ENCODE measurements at places on chromosomes 1 and 21.

DNA sequence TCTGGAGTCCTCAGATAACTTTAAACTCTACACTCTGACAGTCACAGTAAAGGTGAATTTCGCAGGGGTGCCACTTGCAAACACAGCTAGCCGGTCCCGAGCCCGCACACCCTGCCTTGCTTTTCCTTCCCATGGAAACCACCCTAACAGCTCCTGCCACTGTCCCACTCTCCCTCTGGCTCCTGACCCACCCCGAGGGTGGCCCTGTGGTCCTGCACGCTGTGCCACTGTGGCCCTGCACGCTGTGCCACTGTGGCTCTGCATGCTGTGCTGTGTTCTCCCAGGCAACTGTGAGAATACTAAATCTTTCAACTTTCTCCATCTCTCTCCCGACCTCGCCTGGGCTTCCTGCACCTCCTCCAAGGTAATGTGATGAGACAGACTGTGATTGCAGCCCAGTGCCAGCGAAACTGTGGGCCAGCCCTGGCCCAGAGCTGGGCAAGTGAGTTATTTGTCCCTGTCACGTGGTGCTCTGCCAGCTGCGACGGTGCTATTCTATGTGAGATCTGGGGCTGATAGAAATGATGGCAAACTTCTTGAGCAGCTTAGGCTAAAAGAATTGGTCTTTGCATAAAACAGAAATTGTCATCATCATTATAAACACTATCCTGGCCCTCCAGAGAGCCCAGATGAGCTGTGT, 63.4 kb upstream of the TARBP1 start:
- DNase-seq, result no peak

DNA sequence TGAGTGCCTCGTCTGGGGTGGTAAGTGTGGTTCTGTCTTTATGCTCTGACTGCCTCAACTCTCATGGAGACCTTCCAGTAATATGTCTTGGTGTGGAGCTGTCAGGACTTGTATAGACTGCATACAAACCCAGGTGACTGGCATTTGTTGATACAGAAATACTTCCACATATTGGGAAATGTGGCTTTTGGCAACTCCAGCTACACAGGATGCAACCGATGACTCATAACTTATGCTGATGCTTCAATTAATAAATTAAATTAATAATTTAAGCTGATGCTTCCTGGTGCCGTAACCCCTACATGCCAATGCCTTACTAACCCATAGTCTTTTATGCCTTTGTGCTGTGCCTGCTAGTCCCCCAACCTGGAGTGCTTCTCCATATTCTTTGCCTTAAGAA, 72.3 kb upstream of the ARTN start:
- DNase-seq, result no peak

- no peak for DNase-seq
These were observed 13.6 kb downstream of the AGMAT start for GRCh38 chr1:15571266-15571665.

GRCh38 chr1:221045842-221046831, 166.9 kb downstream of the HLX start:
- no peak for DNase-seq

GRCh38 chr1:45989249-45989648, 143.2 kb downstream of the PIK3R3 start:
- no peak for DNase-seq

GRCh38 chr1:1899967-1900327, 9.1 kb upstream of the GNB1 start:
- DNase-seq, result no peak

GRCh38 chr21:45551316-45551715, 9.1 kb upstream of the SLC19A1 start:
- DNase-seq, result peak; percentile 46

GRCh38 chr1:115347282-115347681, 9.2 kb upstream of the NGF start:
- no peak for DNase-seq

- peak; percentile 94 for DNase-seq
These were observed at the start of gene RABGAP1L for GRCh38 chr1:174159252-174160108. Gene RABGAP1L, plus strand, starts transcription at chr1:174159520.

GRCh38 chr21:31233711-31234110, 110.3 kb downstream of the TIAM1 start:
- DNase-seq, result no peak

DNA sequence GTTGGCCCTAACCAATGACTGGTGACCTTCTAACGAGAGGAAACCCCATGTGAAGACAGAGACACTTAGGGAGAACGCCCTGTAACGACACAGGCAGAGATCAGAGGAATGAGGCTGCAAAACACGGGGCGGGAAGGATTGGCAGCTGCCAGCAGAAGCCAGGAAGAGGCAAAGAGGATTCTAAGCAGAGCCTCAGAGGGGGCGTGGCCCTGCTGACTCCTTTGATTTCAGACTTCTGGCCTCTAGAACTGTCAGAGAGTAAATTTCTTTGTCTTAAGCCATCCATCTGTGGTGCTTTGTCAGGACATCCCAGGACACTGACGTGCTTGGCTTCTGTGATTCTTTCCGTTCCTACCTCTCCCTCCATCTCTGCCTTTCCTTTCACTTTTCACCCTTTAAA, 79.3 kb downstream of the SH3BGR start:
- no peak for DNase-seq

DNA sequence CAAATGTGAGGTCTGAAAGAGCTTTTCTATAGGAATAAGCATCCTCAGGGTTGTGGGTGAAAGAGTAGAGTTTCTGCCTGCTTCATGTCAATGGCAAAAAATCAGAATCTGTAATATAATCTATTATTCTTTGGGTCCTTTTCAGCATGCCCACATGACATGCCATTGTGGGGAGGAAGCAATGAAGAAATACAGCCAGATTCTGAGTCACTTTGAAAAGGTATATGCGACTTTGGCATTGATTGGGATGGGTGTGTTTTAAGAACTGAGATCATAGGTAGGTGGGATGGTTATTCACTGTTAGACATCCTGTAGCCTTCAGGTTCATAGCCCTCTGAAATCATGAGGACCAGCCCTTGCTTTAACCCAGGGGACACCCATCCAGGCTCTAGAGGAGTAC, 1.8 kb downstream of the IL20 start:
- no peak for DNase-seq

DNA sequence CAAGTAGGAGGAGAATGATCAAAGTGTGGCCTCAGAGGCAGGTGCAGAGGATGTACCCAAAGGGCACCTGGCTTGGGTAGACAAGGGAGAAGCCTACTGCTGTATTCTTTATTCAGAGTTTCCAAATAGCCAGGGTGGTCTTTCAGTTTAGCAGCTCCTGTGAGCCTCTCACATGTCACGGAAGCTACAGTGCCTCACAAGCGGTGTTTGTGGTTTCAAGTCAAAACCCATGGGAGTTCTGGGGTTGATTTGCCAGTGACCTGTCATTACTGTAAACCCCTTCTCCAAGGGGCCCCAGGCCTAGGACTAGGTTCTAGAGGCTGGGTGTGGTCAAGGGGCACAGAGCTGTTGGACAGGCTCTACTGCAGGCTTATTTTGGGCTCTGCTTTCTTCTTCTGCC, 10.2 kb upstream of the IL10 start:
- DNase-seq, result no peak

GRCh38 chr1:73205294-73205973, 923.1 kb upstream of the NEGR1 start:
- no peak for DNase-seq

GRCh38 chr1:205545991-205546390, 41.5 kb downstream of the CDK18 start:
- no peak for DNase-seq

GRCh38 chr1:114286179-114286578, 132.5 kb upstream of the SYT6 start:
- DNase-seq, result no peak

DNA sequence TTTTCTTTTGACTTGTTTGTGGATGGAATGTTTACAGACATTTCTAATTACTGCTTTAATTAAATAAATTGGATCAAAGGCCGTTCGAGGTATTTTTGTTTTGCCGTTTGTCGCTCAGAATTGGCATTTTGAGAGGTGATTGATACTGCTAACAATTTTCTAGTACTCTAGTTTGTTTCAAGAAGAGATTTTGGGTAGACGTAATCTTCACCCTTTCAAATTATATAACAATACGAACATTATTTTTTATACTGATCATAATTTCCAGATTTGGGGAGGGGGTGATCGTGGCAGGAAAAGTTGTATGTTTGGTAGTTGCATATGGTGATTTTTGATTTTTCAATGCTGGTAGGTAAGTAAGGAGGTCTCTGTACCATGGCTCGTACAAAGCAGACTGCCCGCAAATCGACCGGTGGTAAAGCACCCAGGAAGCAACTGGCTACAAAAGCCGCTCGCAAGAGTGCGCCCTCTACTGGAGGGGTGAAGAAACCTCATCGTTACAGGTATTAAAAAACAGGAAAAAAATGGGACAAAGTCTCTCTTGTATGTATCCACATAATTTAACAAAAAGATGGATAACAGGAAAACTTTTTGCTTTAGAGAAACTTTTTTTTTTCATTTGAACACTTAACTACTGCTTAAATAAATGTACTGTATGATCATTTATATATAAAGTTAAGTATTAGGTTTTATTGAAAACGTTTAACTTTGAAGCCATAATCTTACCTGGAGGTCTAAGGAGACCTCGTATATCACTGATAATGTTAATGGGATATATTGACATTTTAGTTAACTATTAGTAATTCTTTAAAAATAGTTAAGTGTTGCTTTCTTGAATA, 1.7 kb downstream of the H3-3A start:
- no peak for DNase-seq

- DNase-seq, result peak; percentile 54
These were observed at the start of gene SPSB1 for GRCh38 chr1:9292361-9293240. Gene SPSB1, plus strand, starts transcription at chr1:9292894. Its CDS starts 62,998 bp downstream, at chr1:9355892.

DNA sequence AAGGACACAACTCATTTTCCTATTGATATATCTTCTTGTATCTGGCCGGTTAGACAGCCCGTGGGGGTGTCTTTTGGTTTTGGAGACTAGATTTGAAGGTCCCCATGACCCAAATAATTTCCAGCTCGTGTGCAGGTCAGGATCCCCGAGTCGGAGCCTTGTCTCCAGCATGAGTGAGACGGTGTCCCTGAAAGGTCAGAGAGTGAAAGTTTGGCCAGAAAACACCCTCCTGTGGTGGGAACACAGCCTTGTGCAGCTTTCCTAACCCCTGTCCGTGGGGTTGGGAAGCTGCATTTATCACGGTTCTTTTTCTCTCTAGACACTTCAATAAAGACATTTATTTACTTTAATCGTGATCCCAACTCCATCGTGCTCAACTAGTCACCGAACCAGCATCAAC, 17.6 kb downstream of the COQ8A start:
- DNase-seq, result no peak

- no peak for DNase-seq
These were observed 3.4 kb upstream of the CDCP2 start for GRCh38 chr1:54156201-54156600.

DNA sequence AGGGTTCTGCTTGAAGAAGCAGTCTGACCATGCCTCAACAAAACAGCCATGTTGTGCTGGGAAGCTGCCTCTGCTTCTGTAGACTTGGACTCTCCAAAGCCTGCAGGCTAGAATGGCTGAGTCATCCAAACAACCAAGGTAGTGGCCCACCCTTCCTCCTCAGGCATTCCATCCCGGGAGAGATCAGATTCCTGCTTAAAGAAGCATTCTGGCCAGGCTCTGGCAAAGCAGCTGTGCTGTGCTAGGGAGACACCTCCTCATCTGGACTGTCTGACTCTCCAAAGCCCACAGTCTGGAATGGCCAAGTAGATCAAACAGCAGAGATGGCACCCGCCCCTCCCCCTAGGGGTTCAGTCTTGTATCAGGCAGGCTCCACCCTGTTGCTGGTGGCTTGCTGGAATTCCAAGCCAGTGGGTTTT, 38.3 kb upstream of the F3 start:
- DNase-seq, result no peak

GRCh38 chr1:222794656-222795474, 20.0 kb upstream of the DISP1 start:
- no peak for DNase-seq

GRCh38 chr1:29991025-29991424, 732.4 kb downstream of the MATN1 start:
- DNase-seq, result no peak

DNA sequence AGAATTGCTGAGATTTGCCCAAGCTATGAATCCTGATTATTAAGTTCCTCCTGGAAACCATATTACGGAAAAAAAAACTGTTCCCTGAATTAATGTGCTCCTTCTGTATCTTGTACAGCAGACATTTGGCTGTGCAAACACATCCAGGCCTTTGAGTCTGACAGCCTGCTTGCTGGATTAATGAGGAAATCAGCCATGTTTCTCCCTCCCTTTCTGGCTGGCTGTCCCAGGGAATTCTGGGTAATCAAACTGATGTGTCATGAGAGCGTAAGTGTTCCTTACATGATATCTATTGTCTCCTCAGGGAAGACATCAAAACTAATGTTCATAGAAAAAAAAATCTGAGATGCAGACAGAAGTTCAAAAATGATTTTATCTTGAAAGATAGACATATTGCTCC, 18.8 kb downstream of the PGBD5 start:
- DNase-seq, result no peak

DNA sequence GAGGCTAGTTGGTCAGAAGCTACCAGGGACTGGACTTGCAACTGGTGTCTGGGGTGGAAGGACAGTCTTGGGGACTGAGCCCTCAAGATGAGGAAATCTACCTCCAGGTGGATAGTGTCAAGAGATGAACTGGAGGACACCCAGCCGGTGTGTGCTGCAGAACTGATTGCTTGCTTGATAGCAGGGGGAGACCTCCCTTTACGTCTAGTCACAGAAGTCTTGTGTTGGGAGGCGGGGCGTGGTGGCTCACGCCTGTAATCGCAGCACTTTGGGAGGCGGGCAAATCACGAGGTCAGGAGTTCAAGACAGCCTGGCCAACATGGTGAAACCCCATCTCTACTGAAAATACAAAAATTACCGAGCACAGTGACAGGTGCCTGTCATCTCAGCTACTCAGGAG, 4.9 kb downstream of the RCC2 start:
- DNase-seq, result no peak

DNA sequence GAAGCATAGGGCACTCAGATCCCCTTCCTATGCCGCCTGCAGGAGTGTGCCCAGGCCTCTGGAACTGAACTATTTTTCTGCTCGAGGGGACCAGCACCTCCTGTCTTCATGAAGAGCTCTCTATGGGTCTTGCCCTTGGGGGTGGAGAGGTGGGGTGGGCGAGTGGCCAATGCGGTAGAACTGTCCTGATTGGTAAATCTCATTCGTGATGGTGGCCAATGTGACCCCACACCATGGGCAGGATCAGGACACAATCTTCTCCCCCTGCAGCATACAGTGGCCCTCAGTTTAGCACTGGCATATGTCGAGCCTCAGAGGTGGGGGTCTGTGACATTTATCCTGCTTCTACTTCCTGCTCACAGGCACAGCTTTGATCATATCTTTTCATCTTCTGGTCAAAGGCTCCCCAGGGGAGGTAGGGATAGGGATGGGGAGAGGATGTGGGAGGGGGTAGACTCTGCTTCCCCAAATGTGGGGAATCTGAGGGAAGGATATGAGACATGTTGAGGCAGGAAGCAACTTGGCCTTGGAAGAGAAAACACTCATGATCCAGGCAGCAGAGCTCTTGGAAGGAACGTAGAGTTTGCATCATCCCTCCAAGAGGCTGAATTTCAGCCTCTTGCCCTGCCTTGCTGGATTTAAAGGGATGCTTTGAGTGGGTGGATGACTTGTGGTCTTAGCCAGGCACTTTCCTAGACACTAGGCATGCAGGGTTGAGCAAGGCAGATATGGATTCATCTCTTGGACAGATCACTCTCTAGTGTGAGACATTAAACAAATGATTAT, 81.8 kb downstream of the LAMC2 start:
- no peak for DNase-seq
